Activated T-cell treated with anti-CD3 and anti-CD28 coated beads, Interleukin-2, amount 50 U/mL, for 4 hours (primary cell): ENCODE measurements at places on chromosomes 1 and 21.

DNA sequence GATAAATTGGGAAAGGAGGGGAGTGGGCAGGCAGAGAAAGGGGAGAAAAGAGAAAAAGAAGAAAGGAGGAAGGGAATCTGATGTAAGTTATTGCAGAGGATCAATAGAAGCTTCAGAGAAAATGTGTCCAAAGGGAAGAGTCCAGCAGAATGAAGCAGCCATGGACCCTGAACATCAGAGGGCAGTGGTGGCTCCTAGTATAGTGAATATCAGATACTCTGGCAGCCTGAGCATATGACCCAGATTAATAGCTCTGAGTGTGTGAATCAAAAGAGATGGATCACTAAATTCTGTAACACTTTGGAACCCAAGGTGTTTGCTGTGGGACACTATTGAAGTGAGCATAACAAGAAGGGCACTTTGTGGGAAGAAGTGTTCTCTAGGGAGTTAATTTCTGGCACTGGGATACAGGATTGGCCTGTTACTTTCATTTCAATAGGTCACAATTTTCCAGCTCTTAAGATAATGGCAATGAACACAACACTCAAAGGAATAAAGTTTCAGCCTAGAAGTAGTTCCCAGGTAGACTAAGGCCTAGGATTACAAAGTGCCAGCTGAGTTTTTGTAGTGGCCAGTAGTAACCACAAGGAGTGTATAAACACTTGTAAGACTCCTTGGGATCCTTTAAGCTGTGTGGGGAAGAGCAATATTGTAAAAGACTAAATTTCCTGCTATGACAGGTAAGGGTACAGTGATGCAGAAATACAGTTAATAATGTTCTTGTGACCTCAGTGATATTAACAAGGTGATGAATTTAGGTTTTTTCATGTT lies 164.5 kb upstream of the BEND5 start:
- DNase-seq = no peak

GRCh38 chr1:177246710-177247580 lies 76.2 kb downstream of the BRINP2 start:
- no peak for DNase-seq

- DNase-seq = no peak
Measured at GRCh38 chr1:93990010-93990409, 80.8 kb upstream of the GCLM start.

DNA sequence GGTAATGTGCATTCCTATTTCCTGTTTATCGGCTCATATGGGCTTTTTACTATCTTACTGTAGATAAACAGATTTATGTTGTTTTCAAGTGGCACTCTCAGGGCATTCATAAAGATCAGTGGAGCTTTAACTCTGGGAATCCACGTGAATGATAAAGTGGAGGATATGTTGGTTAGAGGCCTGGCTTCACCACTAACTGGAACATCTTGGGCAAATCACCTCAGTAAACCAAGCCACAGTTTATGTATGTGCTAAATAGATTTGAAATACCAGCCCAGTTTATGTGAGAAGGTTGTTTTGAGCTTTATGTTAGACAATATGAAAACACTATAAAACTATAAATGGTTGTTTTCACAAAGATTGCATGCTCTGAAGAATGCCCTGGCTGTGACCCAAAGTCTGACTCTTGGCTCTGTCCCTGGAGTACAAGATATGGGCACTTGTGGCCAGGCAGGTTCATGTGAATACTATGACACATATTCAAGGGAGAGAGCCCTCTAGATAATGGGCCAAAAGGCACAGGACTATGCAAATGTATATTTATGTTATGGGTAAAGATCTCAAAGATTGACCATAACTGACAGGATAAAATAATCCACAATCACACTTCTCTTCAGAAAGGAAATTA lies 36.7 kb downstream of the FAM163A start:
- DNase-seq = no peak
